ENCODE measurements at places on chromosomes 6 and 20. TPM values are rescaled to one million over a fixed set of nuclear protein-coding genes. Genes with fewer than 3 reads are reported as not detected.

Gene BTN1A1
- total RNA-seq = not detected

Gene SNX14
- 71.3 TPM for total RNA-seq

Gene RSPH9
- not detected for total RNA-seq

Gene PXT1
- not detected for total RNA-seq

Gene BPIFB3
- not detected for total RNA-seq

Measured in hair follicular keratinocyte (primary cell).